Esophagus squamous epithelium (tissue), 5 donors: ENCODE measurements at places on chromosomes 1 and 21.

DNA sequence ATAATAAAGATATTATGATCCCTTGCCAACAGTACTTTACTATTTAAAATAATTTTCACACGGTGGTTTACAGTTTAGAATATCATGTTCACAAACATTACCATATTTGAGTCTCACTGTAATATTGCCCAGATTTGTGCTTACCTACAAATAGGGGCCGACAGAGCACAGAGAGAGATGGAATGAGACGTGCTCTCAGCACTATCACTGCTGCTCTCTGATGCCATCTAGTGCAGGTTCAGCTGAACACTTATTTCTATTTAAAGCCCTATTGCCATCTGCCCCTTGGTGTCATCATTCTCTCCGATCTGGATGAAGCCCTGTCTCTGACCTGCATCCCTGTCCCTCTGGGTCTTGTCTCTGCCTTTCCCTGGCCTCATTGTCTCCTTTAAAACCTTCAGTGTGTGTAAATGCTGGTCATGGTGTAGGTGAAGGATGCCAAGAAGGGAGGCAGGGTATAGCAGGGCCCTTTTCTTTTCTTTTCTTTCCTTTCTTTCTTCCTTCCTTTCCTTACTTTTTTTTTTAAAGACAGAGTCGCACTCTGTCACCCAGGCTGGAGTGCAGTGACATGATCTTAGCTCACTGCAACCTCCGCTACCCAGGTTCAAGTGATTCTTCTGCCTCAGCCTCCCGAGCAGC is 6.9 kb upstream of the GPATCH4 start:
- DNase-seq, result no peak

- DNase-seq, result no peak
These were observed 5.7 kb downstream of the CTPS1 start for GRCh38 chr1:40985161-40985560.

DNA sequence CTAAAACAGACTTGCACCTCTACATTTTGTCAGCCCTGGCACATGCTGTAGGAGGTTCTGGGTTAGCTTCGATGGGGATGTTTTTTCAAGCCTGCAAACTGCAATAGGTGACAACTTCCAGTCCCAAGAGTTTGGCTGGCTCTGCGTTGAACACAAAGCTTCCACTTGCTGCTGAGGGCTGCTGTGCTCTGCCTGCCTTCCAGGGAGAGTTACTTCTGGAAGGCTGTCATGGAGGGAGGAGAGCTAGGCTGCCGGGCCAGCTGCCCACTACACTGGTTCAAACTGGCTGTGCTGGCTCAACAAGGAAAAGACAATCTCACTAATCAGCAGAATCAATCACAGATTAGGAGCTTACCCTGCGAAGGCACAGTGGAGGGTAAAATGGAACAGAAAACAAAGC is 46.7 kb upstream of the PPP2R5A start:
- no peak for DNase-seq

DNA sequence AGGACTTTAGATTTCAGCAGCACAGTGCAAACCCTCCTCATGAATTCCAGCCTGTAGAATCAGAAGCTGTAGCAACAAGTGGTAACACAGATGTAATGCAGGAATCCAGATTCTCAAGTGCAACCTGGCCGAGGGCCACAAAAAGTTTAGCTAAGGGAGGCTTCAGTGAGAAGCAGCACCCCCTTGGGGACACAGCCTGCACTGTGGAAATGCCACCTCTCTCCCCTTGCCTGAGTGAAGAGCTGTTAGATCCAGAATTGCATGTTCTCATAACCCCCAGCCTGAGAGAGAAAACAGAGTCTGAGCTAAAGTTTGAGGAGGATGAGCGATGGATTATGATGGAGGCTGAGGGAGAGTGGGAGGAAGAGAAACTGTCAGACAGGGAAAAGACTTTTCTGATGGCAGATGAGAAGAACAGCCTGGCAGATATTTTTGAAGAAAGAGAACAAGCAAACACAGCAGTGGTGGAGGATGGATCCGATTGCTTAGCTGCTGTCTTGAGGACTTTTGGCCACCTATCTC is 80.5 kb upstream of the BMP8A start:
- DNase-seq, result no peak

- DNase-seq, result no peak
These were observed 160.3 kb downstream of the TPR start for GRCh38 chr1:186214791-186215190.
